ENCODE measurements at places on chromosomes 1 and 21. TPM values are rescaled to one million over a fixed set of nuclear protein-coding genes. Genes with fewer than 3 reads are reported as not detected.

ANGPTL1 gene
- 4.8 TPM for total RNA-seq

NHLH1 gene
- not detected for total RNA-seq

TRIM46 gene
- total RNA-seq: 10.7 TPM

NFIA gene
- total RNA-seq: 2.7 TPM

CCDC17 gene
- total RNA-seq: 0.78 TPM

SLC1A7 gene
- not detected for total RNA-seq
